BJ (cell line): ENCODE measurements at places on chromosomes 3 and 15.

- DNase-seq = no peak
Observed at GRCh38 chr3:72997421-72997961, 880 bp downstream of the PPP4R2 start.

DNA sequence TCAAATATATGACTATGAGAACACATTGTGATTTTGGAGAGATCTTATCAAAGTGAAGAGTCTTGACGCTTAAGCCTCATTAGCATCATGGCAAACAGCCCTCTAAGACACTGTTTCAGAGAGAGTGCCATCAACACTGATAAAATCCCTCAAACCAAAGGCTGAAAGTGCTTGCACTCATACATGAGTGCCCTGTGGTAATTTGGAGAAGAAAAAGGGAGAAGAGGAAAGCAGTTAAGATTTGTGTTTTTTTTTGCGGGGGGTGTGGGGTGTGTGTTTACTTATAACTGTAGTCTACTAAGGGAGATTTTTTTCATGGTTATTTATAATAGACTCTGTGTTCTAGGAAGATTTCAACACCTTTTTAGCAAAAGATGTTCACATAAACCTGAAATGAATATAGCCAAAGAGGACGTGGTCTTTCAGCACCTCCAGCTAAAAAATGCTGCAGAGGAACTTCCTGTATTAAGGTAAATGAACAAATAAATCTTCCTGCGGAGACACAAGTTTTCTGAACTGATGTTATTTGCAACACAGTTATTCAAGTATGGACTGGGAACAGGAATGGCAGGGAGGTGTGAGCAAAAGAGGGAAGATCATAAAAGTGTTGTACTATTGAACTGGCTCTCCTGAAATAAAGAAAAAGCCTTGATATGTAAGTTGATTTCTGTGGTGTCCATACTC lies 81.9 kb upstream of the TGFBR2 start:
- DNase-seq = no peak

GRCh38 chr3:87958289-87958688 lies 100.5 kb downstream of the CGGBP1 start:
- no peak for DNase-seq

GRCh38 chr3:35708394-35709271 lies 69.3 kb downstream of the ARPP21 start:
- DNase-seq = no peak

DNA sequence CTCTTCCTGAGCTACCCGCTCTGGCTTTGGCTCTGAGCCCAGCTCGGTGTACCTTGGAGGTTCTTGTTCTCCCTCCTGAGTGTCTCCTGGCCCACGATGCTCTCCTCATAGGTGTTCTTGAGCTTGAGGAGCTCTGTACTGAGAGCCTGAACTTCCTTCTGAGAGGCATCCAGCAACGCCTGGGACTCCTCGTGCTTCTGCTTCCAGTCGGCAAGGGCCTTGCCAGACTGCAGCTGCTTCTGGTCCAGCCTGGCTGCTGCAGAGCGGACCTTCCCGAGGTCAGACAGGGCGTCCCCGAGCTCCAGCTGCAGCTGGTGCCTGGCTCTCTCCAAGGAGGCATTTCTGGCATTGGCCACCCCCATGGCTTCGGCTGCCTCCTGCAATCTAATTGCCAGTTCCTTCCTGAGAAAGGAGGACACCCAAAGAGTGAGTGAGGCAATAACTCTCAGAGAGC lies 99.8 kb downstream of the MYH15 start:
- no peak for DNase-seq

- DNase-seq = no peak
Observed at GRCh38 chr3:142650001-142650693, 54.0 kb downstream of the PLS1 start.

GRCh38 chr3:150783316-150783715 lies 20.3 kb upstream of the SIAH2 start:
- no peak for DNase-seq

GRCh38 chr3:42184651-42185443 lies 81.1 kb downstream of the CCK start:
- peak; percentile 26 for DNase-seq

- no peak for DNase-seq
Observed at GRCh38 chr3:133893683-133894352, 1.9 kb downstream of the RAB6B start.

- no peak for DNase-seq
Observed at GRCh38 chr15:34047893-34048775, 9.1 kb upstream of the AVEN start.

DNA sequence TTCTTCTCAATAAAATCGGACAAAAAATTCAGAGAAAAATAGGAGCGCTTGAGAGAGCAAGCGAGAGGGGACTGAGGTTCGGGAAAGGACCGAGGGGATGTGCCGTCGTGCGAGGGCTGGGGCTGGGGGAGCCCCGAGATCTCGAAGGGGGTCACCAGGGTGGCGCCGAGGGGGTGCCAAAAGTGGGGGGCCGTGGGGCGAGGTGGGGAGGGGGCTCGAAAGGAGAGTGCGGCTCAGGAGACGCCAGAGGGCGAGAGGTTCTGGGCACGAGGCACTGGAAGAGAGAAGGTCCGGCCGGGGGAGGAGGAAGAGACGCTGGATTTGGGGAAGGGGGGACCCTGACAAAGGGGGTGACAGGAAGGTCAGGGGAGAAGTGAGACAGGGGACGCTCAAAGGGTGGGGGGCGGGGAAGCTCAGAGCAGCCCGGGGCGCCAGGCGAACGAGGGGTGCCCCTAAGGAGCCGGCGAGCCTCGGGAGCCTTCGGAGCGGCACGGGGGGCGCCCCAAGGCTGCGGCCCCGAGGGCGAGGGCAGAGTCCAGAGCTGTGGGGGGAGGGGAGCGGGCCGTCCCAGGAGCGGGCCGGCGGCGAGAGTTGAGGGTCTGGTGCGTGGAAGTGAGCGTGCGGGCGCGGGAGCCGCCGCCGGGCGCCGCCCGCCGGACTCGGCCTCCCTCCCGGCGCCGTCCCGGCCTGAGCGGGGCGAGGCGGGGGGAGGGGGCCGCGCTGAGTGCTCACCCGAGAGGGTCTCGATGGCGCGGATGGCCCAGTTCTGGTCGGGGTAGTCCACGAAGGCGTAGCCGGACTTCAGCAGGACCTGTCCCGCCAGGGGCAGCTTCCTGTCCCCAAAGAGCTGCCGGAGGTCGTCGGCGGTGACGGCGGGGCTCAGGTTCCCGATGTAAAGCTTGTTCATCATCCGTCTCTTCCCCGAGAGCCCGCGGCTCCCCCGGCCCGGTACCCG lies 514 bp downstream of the IGF2BP2 start:
- DNase-seq = no peak

GRCh38 chr3:39088456-39088855 lies 19.0 kb downstream of the GORASP1 start:
- no peak for DNase-seq

DNA sequence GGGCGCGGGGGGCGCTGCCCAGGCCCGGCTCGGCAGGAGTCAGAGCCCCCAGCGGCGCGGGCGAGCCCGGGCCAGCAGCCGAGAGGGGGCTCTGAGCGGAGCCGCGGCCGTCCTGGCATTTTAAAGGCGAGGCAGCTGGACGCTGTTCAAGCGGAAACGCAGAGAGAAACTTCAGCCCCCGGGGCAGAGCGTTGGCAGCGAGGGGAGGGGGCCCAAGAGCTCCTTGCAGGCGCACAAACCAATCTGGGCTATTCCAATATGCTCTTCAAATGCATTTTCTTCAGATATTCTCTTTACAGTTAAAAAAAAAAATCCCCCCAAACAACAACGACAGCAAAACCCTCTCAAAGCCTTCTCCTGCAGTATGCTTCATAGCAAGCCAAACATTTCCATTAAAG lies at the start of gene CTXND1:
Gene CTXND1, minus strand, starts transcription at position 93 of the 398 bp plus-strand sequence. CDS start 50,264 bp downstream, outside the sequence.
- DNase-seq = no peak

DNA sequence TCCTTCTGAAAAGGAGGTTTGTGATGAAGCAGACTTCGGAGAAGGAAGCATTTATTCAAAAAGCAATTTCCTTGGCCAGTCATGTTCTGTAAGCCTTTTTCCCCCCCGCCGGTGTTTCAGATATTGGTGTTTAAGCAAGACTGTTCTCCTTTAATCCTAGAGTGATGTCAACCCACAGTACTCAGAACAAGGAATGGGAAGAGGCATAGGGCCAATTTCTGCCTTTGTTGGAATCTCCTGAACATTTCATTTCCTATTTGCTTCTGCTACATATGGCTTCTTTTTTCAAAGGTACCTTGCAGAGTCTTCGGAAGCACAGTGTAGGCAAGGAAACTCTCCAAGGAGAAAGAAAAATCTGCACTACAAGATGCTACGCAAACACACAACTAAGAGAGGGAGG lies 713.1 kb upstream of the CFAP20DC start:
- no peak for DNase-seq

DNA sequence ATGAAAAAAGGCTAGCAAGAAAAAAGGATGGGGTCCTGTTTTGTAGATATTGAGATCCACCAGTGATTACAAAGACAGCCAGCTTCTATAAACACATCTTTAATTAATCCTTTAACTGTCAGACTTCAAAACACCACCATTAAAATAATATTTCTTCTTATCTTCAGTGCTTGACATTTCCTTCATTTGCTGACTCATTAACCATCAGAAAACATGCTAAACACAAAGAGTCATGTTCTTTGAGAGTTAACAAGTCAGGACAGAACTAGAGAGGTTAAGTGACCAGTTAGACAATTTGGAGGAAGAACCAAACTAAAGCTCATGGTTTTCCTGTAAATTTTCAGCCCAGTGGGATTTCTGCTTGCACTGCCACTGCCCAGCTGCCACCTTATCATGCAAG lies 111.4 kb downstream of the MEIS2 start:
- no peak for DNase-seq

GRCh38 chr3:49022688-49023171 lies 809 bp downstream of the NDUFAF3 start:
- DNase-seq = no peak

GRCh38 chr3:126551121-126551838 lies 7.5 kb downstream of the C3orf22 start:
- DNase-seq = no peak

DNA sequence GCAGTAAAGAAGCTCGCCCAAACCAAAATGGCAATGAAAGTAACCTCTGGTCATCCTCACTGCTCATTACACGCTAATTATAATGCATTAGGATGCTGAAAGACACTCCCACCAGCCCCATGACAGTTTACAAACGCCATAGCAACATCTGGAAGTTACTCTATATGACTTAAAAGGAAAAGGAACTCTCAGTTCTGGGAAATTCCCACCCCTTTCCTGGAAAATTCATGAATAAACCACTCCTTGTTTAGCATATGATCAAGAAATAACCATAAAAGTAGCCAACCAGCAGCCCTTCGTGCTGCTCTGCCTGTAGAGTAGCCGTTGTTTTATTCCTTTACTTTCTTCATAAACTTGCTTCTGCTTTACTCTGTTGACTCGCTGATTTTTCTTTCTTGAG lies 164.6 kb downstream of the SMAD6 start:
- DNase-seq = no peak

DNA sequence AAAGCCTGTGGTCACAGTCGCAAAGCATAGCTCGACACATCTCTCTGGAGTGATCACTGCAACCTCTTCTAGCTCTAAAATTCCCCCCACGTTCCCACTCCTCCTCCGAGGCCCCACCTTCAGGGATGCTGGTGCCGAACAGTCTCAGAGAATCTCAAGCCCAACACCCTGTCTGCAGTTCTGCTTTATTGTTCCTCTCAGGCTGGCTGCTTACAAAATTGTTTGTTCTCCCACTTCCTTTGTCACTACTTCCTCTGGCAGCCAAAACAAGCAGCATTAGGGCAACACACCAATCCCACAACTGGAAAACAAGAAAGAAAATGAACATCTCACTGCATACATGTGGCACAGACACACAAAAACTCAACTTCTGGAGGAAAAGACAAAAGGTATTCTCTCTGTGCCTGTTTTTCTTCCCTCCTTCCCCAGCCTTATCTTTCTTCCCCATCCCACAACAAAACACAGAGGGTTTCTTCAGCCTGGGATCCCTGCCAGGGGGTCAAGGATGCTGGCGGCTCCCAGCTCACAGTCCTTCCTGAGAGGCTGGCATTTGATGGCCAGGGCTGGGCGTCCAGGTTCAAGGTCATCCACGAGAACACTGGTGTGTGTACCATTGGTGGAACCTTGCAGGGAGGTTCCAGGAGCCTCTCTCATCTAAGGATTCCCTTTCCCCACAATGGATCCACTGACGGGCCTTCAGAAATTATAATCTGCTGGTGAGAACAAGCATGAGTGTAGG lies 108.4 kb downstream of the TMCO5A start:
- DNase-seq = no peak

GRCh38 chr15:42971830-42972229 lies 51.3 kb upstream of the TTBK2 start:
- DNase-seq = no peak

DNA sequence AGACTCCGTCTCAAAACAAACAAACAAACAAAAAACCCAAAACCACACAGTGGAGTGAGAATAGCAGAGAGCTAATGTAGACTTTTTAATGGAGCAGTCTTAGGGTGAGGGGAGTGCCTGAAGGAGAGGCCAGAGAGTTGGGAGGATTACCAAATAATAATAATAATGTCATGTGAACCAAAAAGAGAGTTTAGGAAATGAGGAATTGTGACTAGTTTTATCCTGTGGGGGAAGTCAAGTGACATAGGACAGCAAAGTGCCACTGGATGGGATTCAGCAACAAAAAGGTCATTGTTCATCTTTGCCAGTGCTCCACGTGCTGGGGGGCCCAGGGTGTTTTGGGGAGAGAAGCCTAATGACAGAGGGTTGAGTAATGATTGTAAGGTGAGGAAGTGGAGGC lies 12.9 kb downstream of the GPR87 start:
- no peak for DNase-seq

DNA sequence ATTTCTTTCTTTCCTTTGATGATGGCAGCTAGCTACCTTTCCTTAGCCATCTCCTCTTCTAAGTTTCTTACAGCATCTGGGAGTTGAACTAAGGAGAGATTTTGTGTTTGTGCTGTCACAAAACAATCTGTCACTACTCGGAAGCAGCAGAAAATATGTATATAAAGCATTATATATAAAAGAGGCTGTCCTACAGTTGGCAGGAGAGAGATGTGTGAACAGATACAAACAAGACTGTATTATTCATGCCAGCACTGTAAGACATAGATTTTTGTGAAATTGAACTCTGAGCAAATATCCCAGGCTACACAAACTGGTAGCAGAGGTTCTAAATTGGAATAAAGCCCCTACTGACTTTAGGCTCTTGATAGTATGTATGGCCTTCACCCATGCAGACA lies 577.5 kb upstream of the NECTIN3 start:
- DNase-seq = no peak

DNA sequence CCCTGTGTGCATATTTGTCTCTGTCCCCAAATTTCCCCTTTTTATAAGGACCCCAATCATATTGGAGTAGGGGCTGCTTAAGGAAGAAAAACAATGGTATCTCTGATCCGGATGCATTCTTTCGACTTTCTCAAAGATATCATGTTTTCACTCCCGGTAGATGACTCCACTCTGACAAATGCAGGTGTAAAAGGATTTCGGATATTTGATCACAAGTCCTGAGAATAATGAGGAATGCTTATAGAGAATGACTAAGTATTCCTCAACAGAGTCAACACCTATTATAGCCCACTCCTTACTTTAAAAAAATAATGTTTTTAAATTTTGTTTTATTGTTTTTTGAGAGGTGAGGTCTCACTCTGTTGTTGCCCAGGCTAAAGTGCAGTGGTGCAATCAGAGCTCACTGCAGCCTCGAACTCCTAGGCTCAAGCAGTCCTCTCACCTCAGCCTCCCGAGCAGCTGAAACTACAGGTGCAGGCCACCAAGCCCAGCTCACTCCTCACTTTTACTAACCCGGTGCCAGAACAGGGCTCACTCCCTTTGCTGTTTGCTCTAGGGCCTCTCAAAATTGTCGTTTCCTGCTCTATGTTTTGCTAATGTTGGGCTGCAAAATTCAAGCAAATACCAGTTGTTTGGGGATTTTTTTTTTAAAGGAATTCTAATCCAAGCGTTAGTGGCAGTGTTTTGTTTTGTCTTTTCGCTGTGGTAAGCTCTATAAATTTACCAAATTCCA lies 24.6 kb downstream of the COL8A1 start:
- no peak for DNase-seq

GRCh38 chr15:33612721-33613304 lies 302.0 kb downstream of the RYR3 start:
- DNase-seq = no peak
